Retina (tissue), 1 donor: ENCODE measurements at places on chromosomes 1 and 21.
A peak's percentile ranks its signal among the peaks of the same experiment; 100 is the strongest.

DNA sequence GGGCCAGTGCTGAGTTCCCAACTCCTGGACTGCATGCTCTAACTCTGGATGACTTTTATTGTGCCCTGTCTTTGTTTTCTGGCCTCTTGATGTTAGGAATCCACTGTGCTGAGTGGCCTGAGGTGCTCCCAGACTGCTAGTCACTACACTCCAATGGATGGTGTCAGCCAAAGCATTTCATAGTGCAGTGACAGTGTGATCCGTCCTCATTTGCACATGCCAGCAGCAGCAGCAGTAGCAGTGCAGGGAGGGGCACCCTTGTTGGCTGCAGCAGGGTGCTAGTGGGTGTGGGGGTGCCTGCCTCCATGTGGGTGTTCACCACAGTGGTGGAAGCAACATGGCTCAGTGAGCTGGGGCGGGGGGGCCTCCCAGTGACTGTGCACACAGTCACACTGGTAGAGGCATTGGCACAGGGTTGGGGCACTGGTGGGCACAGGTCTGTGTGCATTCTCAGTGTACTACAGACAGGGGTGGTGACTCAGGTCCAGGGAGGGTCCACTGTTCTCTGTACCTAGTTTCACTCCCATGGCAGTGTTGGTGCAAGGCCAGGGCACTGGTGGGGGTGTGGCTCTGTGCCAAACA, 214.0 kb downstream of the ZC3H11B start:
- DNase-seq, result no peak

GRCh38 chr21:35559829-35560225, 500.5 kb downstream of the SETD4 start:
- no peak for DNase-seq

DNA sequence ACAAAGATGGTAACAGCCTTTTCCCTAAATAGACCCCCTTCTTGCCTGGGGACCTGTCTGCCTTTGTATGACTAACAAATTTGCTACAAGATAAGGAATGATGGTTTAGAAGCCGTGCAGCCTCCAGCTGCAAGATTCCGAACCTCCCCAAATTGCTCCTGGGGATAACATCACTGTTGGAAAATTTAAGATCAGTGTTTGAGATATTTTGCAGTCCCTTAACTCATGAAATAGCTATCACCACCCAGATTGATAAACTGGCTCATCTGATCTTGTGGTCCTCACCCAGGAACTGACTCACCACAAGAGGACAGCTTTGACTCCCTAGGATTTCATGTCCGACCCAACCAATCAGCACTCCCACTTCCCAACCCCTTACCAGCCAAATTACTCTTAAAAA, 254.7 kb downstream of the USH2A start:
- no peak for DNase-seq

GRCh38 chr1:164756741-164757140, 197.8 kb downstream of the PBX1 start:
- no peak for DNase-seq

- peak; percentile 81 for DNase-seq
Measured at GRCh38 chr1:36187800-36188593, 32.0 kb downstream of the MAP7D1 start.

DNA sequence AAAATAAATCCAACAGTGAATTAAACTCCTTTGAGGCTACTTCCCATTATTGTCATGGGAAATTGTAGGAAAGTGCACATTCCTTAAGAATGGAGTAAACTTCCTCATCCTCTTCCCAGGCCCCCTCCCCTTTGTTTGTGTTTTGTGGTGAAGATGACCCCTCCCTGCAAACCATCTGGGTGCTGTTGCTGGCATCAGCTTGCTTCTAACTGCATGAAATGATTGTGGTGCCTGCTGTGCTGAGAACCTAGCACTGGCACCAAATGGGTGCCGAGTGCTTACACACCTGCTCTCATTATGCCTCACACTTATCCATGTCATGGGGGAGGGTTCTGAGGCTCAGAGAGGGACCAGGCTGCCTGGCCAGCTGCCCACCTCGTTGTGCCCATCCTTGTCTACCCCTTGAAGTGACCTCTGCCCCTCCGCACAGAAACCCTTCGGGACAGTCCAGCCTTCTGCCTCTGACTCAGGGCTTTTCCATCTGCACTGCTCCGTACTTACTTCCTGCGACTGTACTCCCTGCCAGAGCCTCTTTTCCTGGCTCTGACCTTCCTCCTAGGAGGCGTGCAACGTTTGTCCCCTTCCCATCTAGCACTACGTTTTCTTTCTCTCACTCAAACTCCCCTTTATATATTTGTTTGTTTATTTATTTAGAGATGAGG, 30.6 kb downstream of the CAPN2 start:
- no peak for DNase-seq

- DNase-seq, result peak; percentile 37
Measured at GRCh38 chr1:3459051-3459908, 4.8 kb downstream of the ARHGEF16 start.

GRCh38 chr1:42998386-42998785, 39.7 kb upstream of the SLC2A1 start:
- DNase-seq, result no peak

GRCh38 chr1:227234998-227235405, 83.3 kb downstream of the CDC42BPA start:
- DNase-seq, result peak; percentile 9

DNA sequence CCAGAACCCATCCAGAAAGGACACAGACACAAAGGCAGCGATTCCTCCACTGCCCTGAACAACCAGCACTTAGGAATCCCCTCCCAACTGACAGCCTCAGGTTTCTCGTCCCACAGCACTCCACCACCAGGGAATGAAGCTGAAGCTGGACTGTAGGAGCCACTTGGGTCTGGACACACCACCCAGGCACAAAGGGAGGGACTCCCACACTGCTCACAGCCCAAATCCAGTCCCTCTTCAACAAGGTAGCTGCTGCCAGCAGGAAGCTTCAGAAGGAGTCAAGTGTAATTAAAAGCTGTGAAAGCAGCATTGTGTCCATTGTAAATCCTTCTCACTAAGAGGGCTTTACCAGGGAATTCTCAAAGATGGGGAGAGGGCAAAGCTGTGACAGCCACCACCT, 29.0 kb downstream of the LMX1A start:
- DNase-seq, result no peak

DNA sequence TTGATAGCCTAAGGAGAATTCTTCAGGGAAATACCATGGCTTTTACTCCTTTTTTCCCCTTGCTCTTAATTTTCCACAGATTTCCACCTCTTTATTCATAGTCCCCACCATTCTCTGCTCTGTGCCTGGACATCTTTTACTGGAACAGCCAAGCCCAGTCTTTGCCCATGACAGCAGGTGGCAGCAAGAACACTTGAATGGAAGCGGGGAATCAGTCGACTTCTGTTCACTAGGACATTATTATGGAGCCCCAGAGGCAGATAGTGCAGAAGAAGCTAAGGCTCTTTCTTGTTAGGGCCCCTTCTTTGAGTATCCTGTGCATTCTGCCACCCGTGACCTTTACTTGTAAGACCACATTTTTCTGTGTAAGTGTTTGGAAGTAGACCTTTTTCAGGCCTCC, 6.3 kb downstream of the OR14I1 start:
- DNase-seq, result no peak

DNA sequence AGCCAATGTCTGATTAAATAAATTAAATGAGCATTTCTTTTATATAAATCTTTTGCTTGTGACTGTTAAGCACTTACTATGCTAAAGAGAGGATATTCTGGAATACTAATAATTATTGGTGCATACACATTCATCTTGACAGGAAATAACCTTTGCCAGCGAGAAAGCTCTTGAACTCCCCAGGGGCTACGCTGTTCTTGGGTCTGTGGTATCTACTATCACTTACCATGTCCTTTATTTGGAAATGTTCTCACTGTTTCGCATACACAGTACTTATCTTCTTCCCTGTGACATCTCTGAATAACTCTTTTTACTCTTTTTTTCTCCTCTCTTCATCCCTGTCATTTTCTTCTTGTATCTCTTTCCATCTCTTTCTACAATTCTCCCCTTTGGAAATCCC, 178.7 kb downstream of the GABPA start:
- DNase-seq, result no peak

DNA sequence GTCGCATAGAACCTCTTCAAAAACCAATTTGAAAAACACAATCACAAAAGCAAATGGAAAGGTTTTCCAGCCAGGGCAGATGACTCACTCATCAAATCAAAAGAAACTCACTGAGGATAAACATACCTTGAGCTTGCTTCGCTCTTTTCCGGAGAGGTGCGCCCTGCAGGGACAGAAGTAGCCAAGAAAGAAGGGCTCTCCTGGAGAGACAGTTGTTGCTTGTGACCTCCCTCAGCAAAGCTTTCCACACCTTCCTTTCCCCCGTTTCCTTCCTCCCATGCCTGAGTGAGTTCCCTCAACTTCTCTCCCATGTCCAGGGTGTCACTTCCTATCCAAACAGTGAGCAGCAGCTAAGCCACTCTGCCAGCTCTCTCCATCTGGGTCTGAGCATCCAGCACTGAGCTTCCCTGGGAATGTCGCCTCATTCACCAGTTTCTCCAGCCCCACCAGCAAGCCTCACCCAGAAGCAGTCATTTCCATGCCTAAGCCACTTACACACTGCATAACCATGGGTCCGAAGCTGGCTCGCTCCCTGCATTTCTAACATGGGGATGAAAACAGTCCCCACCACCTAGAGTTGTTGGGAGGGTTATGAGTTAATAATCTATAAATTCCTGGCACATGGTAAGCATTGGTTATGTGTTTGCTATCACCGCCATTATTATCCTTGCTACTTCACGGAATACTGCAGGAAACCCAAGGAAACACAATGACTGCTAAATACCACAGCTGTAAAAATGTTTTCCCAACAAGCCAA, 75.0 kb downstream of the PTPN14 start:
- DNase-seq, result no peak

DNA sequence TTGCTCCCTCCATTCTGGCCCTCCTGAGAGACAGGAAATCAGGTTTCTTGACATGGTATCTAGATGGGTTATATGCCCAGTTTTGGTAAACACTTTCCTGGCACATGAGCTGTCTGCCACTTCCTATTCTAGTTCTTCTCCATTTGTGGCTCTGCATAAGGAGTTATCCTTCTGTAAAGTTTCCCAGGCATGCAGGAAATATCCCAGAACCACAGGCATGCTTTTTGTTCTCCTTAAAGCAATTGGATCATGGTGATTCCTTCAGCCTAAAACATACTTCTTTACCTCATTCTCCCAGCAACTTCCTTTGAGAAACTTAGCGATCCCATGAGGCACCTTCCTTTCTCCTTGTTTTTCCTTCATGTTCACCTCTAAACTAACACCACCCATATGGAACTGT, 199.8 kb downstream of the CRB1 start:
- no peak for DNase-seq

DNA sequence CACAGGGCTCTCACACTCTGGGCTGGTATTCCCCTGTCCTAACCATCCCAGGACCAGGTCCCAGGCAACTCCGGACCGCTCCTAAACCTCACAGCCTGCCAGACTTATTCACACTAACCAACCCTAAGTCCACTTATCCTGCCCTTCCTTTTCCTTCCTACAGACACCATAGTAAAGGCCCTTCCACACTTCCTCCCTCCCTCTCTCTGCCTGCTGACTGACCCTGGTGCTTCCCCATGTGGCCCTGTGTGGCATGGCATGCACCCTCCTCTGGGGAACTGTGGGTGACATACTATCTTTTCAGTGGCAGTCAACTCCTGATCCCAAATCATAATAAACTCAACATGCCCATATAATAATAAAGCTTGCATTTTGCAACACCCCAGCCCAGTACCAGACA, 155.1 kb upstream of the DNAH14 start:
- DNase-seq, result no peak

DNA sequence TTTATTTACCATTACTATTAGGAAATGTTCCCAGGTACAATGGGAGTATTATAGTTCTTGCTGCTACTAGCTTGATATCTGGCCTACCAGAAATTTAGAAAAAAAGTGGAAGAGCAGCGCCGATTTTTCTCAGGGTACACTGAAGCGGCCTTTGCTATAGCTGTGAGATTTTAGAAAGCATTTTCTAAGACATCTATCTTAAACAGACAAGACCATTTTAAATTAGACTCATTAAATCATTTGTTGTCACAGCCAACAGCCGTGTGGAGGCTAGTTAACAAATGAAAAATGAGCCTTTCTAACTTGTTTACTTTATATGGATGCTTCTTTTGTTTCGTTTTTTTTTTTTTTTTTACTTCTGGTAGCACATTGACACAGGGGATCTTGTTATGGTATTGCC, 183.2 kb upstream of the ZRANB2 start:
- no peak for DNase-seq

- DNase-seq, result no peak
Measured at GRCh38 chr1:11031624-11032262, 15.3 kb downstream of the MASP2 start.

GRCh38 chr1:220326578-220326977, 54.3 kb upstream of the RAB3GAP2 start:
- DNase-seq, result no peak

- DNase-seq, result no peak
Measured at GRCh38 chr1:165364568-165365133, 8.1 kb upstream of the LMX1A start.

GRCh38 chr1:116268211-116268610, 104.8 kb upstream of the ATP1A1 start:
- DNase-seq, result no peak

DNA sequence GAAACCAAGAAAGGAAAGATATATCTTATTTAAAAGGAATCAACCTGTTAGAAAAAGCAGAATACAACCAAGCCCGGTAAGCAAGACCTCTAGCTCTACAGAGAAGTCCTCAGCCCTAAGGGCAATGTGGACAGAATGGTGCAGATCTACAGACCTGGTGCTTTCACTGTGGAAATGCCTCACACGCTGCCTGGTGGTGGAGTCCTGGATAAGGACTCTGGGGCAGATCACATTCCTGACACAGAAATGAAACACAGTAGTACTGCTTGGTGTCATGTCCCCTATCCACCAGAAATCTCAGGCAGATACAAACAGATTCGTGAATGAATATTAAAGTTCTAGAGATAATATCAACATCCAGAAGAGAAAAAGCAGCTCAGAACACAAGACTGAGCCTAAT, 6.8 kb downstream of the CNN3 start:
- no peak for DNase-seq

DNA sequence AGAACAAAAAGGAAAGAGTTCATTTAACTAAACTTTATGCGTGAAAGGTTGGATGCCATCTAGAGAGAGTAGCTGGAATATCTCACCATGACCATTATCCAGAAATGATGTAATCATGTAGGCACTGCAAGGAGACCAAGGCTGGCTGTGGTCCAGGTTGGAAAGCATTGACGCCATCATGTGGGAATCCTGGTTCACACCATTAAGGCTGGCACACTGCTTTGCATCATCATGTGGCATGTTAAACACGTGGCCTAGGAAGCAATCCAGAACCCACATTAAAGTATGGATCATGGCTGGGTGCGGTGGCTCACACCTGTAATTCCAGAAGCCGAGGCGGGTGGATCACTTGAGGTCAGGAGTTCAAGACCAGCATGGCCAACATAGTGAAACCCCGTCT, 4.3 kb downstream of the ADAMTS1 start:
- no peak for DNase-seq
